ENCODE measurements at places on chromosomes 1 and 21. TPM values are rescaled to one million over a fixed set of nuclear protein-coding genes. Genes with fewer than 3 reads are reported as not detected.

Gene ERVH48-1
- polyA plus RNA-seq: not detected

Gene LRRC47
- 34.6 TPM for polyA plus RNA-seq

- no peaks in the 10 kb centered on the region for H3K4me1 ChIP-seq
- H3K4me3 ChIP-seq: no peak overlapping the region
- no peak for DNase-seq
- H3K36me3 ChIP-seq: no peaks in the 10 kb centered on the region
- no peak overlapping the region for H3K27ac ChIP-seq
Measured at GRCh38 chr1:1752636-1753606, 25.3 kb downstream of the NADK start.

DNA sequence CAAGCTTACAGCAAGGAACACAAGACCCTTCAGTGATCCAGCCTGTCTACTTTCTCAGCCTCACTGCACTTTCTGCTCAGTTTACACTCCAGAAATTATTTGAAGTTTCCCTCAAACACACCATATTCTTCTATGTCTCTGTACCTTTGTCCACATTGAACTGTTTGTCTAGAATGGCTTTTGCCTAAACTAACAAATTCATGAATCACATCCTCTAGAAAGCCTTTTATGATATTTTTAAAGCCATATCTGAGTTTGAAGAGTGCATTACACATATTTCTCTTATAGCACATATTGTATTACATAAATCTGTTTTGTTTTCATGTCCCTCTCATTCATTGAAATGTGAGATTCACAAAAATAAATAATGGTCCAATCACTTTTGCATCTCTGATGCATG, 446.0 kb upstream of the ZRANB2 start:
- no peak overlapping the region for H3K27ac ChIP-seq
- no peaks in the 10 kb centered on the region for H3K27me3 ChIP-seq
- no peak overlapping the region for H3K4me3 ChIP-seq
- no peak for DNase-seq
- no peaks in the 10 kb centered on the region for H3K36me3 ChIP-seq

GRCh38 chr1:234315588-234315987, 57.7 kb upstream of the COA6 start:
- no peak overlapping the region for H3K4me3 ChIP-seq
- no peaks in the 10 kb centered on the region for H3K36me3 ChIP-seq
- DNase-seq: no peak
- no peaks in the 10 kb centered on the region for H3K27me3 ChIP-seq
- H3K4me1 ChIP-seq: peaks cover 14% of the 10 kb centered on the region
- H3K27ac ChIP-seq: no peak overlapping the region

GRCh38 chr1:25579292-25580252, 36.2 kb downstream of the LDLRAP1 start:
- no peaks in the 10 kb centered on the region for H3K27me3 ChIP-seq
- H3K4me3 ChIP-seq: no peak overlapping the region

DNA sequence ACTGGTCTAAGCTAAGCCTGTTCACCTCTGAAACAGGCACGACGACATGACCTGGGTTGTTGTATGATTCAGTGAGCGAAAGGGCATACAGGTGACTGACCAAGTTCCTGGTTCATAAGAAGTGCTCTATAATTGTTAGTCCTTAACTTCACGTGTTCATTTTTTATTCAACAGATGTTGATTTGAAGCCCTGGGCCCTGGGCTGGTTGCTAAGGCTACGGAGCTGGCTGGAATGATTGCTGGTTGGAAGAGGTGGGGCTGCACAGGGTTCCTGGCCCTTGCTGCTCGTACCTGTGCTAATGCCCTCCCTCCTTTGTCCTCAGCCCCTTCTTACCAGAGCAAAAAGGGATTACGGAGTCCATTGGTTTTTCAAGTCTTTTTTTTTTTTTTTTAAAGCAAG, 111.3 kb upstream of the CSF3R start:
- H3K4me3 ChIP-seq: no peak overlapping the region
- no peaks in the 10 kb centered on the region for H3K36me3 ChIP-seq
- no peaks in the 10 kb centered on the region for H3K4me1 ChIP-seq
- H3K27ac ChIP-seq: no peak overlapping the region

DNA sequence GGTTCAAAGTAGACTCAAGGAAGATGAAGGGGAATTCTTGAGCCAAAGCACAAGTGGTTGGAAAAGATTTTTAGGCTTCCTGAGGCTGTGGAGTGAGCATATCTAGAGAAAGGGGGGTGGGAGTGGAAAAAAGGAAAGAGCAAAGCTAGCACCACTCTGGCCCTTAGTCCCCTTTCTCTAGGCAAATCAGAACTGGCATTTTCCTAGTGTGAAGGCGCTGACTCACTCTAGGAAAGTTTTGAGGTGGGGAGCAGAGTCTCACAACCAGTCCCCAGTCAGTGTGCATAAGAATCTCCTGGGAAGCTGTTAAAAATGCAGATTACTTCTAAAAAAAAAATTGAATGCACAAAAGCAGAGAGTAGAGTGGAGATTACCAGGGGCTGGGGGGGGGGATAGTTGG, 3.4 kb upstream of the GPR89B start:
- H3K27ac ChIP-seq: no peak overlapping the region
- H3K4me1 ChIP-seq: no peaks in the 10 kb centered on the region
- no peak overlapping the region for H3K4me3 ChIP-seq
- H3K36me3 ChIP-seq: no peaks in the 10 kb centered on the region
- H3K27me3 ChIP-seq: no peaks in the 10 kb centered on the region
- DNase-seq: no peak

- H3K36me3 ChIP-seq: no peaks in the 10 kb centered on the region
- no peak overlapping the region for H3K4me3 ChIP-seq
- peaks cover 5% of the 10 kb centered on the region for H3K4me1 ChIP-seq
- H3K27me3 ChIP-seq: no peaks in the 10 kb centered on the region
Measured at GRCh38 chr1:228963795-228964177, 228.5 kb downstream of the RHOU start.

Gene ROR1
- 5.5 TPM for polyA plus RNA-seq

- peaks cover 7% of the 10 kb centered on the region for H3K4me1 ChIP-seq
- no peaks in the 10 kb centered on the region for H3K27me3 ChIP-seq
- no peak for DNase-seq
- H3K4me3 ChIP-seq: no peak overlapping the region
Measured at GRCh38 chr1:2386636-2387611, 4.4 kb downstream of the MORN1 start.

Gene MTARC1
- 5.4 TPM for polyA plus RNA-seq

GRCh38 chr1:90779573-90779972, 62.5 kb upstream of the BARHL2 start:
- no peaks in the 10 kb centered on the region for H3K4me1 ChIP-seq
- H3K36me3 ChIP-seq: no peaks in the 10 kb centered on the region
- H3K27me3 ChIP-seq: no peaks in the 10 kb centered on the region
- H3K4me3 ChIP-seq: no peak overlapping the region
- DNase-seq: no peak

GRCh38 chr21:38770660-38771059, 35.1 kb upstream of the ETS2 start:
- no peak for DNase-seq
- H3K4me3 ChIP-seq: no peak overlapping the region
- no peaks in the 10 kb centered on the region for H3K27me3 ChIP-seq
- no peaks in the 10 kb centered on the region for H3K36me3 ChIP-seq

GRCh38 chr1:200506471-200506870, 96.6 kb upstream of the ZNF281 start:
- H3K4me3 ChIP-seq: no peak overlapping the region
- H3K36me3 ChIP-seq: no peaks in the 10 kb centered on the region
- no peak overlapping the region for H3K27ac ChIP-seq
- H3K4me1 ChIP-seq: no peaks in the 10 kb centered on the region

All from SK-N-SH (cell line).